ENCODE measurements at places on chromosomes 11 and 22. TPM values are rescaled to one million over a fixed set of nuclear protein-coding genes. Genes with fewer than 3 reads are reported as not detected.

Gene RBMXL2
- not detected for total RNA-seq

Gene HSPB2
- 2.0 TPM for total RNA-seq

Gene CCDC89
- total RNA-seq, result 2.2 TPM

Gene TRIM51G
- total RNA-seq, result not detected

Gene MB
- not detected for total RNA-seq

Gene CD44
- total RNA-seq, result 206 TPM

Gene C11orf97
- total RNA-seq, result not detected

Gene MS4A12
- not detected for total RNA-seq

Gene MISFA
- 3.1 TPM for total RNA-seq

Gene SH3BP1
- total RNA-seq, result 10.1 TPM

Gene KCNQ1OT1
- total RNA-seq, result 1.8 TPM

Gene MRGPRX3
- total RNA-seq, result not detected
